ENCODE measurements at places on chromosomes 2 and 18.

DNA sequence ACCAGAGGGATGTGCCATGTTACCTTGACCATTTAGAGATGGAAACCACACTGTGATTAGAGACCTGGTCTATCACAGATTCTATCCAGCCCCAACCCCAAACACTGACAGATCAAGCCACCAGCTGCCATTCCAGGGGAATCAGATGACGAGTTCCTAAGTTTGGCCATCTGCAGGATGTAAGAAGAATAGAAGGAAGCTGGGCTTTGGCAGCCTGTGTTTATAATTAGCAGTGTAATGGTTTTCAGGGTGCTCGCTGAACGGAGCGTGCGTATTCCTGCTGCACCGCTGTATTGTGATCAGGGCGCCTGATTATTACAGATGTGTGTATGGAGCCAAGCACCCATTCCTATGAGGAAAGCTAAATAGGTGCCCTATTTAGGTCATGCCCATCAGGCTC is 138.1 kb downstream of the LRRC30 start:
- no peak for DNase-seq

DNA sequence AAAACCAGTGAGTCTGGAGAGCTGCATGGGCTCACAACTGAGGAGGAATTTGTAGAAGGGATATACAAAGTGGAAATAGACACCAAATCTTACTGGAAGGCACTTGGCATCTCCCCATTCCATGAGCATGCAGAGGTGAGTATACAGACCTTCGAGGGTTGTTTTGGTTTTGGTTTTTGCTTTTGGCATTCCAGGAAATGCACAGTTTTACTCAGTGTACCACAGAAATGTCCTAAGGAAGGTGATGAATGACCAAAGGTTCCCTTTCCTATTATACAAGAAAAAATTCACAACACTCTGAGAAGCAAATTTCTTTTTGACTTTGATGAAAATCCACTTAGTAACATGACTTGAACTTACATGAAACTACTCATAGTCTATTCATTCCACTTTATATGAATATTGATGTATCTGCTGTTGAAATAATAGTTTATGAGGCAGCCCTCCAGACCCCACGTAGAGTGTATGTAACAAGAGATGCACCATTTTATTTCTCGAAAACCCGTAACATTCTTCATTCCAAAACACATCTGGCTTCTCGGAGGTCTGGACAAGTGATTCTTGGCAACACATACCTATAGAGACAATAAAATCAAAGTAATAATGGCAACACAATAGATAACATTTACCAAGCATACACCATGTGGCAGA is 3.6 kb downstream of the TTR start:
- DNase-seq, result no peak

GRCh38 chr2:46170611-46171350 is 126.4 kb upstream of the EPAS1 start:
- no peak for DNase-seq

DNA sequence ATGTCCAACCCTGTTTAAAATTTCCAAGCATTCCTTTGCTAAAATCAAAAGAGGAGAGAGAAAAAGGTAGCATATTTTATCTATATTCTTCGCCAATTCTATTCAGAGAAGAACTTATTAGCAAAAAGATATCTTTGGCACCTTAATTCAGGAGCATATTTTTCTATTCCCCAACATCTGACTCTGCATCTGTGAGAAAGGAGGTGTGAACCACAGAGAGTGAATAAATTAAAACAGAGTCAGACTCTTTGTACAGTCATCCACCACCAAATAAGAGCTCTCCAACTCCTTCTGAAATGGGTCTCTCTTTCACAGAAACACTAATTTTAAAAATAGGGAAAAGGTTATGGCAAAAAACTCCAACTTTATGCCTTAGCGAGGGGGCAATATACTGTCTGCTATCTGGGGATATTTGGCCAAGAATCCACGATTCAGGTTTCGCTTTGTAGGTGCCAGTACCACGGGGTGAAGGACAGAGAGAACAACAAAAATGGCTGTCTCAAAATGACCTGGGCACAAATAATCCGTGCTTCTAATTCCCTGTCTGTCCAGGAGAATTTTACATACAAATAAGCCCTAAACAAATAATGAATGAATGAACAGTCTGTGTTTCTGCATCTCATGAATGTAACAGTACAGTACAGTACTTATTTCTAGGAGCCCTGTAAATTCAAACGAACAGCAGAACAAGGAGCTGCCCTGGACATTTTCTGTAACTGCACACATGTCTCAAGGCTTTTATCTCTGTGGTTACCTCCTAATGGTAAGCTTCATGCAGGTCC is 43.4 kb downstream of the EPB41L3 start:
- no peak for DNase-seq

GRCh38 chr2:71756280-71756906 is 303.0 kb downstream of the DYSF start:
- DNase-seq, result no peak

- DNase-seq, result no peak
These were observed 59.2 kb downstream of the TWIST2 start for GRCh38 chr2:238906936-238907716.

GRCh38 chr2:145090841-145091761 is 571.2 kb upstream of the ZEB2 start:
- DNase-seq, result no peak

GRCh38 chr2:16122556-16122955 is 182.2 kb downstream of the MYCN start:
- DNase-seq, result no peak

GRCh38 chr2:214497489-214497888 is 86.6 kb downstream of the VWC2L start:
- DNase-seq, result no peak

- no peak for DNase-seq
These were observed 1012.1 kb downstream of the TMEM182 start for GRCh38 chr2:103773884-103774283.

GRCh38 chr2:79817288-79817687 is 304.4 kb downstream of the CTNNA2 start:
- no peak for DNase-seq

GRCh38 chr2:217199255-217199630 is 339.4 kb upstream of the TNP1 start:
- DNase-seq, result no peak

- no peak for DNase-seq
These were observed 53.7 kb upstream of the PARD3B start for GRCh38 chr2:204491528-204491927.

GRCh38 chr2:144833075-144833637 is 313.2 kb upstream of the ZEB2 start:
- DNase-seq, result no peak

- DNase-seq, result no peak
These were observed 9.1 kb downstream of the TET3 start for GRCh38 chr2:73993778-73994177.

DNA sequence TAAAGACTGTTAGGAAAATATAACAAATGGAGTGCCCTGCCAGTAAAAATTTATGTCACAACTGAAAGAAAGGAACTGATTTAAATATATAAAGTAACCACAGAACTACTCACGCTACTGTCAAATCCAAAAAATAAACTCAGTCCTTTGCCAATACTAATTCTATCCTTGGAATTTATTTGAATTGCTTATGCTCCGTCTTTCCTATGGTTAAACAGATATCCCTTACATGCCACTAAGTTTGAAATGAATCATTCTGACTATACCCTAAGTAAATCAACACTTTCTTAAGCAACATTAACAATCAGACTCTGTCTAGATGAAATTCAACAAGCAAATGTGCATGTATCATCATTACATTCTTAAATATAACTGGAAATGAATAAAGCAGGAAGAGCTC is 9.8 kb downstream of the HNRNPLL start:
- no peak for DNase-seq

DNA sequence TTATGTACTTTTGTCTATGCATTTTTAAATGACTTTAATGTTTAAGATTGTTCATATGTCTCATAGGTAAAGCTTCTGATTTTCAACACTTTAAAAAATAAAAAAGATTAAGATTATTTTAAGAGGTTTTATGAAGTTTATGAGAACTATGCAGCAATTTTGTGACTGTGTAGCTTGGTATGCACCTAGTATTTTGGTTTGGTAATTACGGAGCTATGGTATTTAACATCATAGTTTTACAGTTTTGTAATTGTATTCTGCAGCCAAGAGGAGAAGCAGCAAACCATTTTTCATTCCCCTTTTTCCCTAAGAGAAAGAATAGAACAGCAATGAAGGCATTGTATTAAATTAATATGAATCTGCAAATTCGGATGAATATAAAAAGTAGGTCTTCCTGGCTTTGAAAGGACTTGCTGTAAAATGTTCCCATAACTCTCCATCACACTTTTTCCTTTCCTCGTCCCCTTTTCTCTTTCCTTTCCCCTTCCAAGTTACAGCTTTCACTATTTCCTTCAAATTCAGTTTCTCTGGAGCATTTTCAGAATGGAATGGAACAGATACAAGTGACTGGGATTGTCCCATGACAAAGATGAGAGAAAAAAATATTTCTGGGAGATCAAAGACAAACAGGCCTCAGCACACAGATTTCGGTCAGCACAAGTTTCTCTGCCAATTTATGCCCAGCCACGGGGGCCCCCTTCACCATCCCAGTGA is 26.1 kb upstream of the PIEZO2 start:
- no peak for DNase-seq

DNA sequence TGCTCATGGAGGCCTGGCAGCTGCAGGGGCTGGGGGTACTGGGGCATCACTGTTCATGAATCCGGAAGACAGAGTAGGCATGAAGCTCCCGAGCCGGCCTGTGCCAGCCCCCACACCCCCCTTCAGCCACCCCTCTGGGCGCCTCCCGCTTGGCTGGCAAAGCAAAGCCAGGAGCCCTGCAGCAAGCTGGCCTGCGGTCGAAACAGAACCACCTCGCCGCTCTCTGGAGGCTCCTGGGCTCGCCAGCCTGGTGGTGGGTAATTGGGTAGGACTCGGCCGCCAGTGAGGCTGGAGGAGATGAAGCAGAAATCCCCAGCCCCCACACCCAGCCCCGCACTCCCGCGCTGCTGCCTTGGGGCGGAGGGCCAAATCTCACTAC is 70.9 kb upstream of the GPC1 start:
- DNase-seq, result no peak

- DNase-seq, result no peak
These were observed 421 bp upstream of the FAM171B start for GRCh38 chr2:186693446-186693832.

- no peak for DNase-seq
These were observed 40.4 kb downstream of the RMP24 start for GRCh38 chr18:36012891-36013290.

- no peak for DNase-seq
These were observed 252.8 kb downstream of the LDLRAD4 start for GRCh38 chr18:13471198-13471845.
